ENCODE measurements at places on chromosomes 11 and 22.

- no peak for DNase-seq
Measured at GRCh38 chr11:850775-851763, 8.4 kb downstream of the TSPAN4 start.

GRCh38 chr11:112306230-112306629 lies 45.6 kb upstream of the PLET1 start:
- no peak for DNase-seq

DNA sequence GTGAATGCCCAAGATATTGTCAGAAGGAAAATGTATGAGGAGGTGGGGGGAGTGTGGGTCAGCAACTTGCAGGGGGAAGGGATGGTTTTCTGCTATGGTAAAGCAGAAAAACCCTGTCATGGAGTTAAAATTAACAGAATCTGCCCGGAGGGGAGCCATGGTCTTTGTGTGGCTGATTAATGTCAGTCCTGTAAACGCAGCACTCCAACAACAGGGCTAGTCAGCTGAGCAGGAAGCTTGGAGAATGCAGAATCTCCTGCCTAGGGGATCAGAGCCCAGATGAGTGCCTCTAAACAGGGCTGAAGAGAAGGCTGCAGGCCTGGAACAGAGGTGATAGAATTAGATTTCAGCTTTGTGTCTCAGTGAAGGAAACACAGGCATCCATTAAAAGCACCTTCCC lies 140.9 kb upstream of the MTNR1B start:
- no peak for DNase-seq

DNA sequence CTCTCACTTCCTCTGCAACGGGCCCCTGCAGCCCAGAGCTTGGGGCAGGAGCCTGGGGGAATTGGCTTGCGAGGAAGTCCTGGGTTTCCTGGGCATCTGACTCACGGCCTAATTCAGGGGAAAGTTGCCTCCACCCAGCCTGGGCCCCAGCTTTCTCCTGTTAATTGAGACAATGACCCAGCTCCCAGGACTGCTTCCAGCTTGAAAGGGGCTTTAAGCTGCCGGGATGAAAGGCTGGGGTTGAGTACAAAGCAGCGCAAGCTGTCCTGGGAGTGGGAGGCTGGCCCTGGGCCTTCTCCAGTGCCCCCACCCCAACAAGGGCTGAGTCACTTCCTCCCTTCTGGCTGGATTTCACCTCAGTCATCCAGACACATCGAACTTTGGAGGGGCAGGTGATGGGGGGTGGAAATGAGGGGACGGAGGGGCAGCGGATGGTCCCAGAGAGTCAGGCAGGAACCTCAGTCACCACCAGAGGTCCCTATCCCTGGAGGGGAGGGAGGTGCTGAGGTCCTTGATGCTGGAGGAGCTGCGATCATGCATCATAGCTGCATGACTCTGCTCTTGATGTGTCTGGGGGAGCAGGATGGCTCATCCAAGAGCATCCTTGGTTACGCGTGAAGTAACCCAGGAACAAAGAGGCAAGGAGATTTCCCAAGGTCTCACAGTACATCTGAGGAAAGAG lies 30.1 kb upstream of the OAF start:
- peak; percentile 49 for DNase-seq

GRCh38 chr22:49393526-49393925 lies 434.1 kb downstream of the BRD1 start:
- DNase-seq, result no peak

- DNase-seq, result no peak
Measured at GRCh38 chr11:124329787-124330478, 9.9 kb upstream of the OR8D2 start.

GRCh38 chr11:69982690-69983570 lies 95.2 kb upstream of the ANO1 start:
- DNase-seq, result no peak

DNA sequence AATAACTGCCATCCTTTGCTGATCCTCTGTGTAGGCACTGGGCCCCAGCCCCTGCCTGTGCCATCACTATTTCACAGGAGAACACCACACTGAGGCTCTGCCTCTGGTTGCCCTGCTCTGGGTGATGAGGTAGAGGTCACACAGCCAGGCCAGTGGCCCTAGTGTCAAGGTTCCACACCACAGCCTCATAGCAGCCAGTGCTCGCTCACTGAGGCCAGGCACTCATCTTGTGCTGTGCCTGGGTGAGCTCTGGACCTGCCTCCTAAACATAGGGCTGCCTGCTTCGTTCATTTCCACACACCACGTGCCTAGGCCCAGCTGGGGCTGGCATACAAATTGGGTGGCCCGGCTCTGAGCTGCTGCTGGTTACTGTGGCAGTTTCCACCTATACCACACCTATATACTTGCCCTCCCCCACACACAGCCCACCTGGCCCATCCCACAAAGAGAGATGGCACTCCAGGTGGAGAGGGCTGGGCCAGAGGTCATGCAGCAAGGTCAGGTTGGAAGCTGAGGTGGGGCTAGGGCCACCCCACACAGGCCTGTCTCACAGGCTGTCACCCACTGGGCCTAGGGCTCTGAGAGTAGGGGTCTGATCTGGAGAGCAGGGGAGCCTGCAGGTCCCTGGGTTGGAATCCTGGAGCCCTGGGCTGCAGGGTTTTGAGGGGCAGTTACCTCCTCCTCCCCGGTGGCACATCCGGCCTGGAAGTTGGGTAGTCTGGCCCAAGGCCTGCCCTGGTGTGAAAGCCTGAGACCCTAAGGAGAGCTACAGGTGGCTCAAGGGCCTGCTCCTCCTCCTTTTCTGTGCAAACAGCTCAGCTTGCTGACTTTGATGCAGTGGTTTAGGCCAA lies 11.2 kb downstream of the KCNQ1OT1 start:
- DNase-seq, result peak; percentile 41

DNA sequence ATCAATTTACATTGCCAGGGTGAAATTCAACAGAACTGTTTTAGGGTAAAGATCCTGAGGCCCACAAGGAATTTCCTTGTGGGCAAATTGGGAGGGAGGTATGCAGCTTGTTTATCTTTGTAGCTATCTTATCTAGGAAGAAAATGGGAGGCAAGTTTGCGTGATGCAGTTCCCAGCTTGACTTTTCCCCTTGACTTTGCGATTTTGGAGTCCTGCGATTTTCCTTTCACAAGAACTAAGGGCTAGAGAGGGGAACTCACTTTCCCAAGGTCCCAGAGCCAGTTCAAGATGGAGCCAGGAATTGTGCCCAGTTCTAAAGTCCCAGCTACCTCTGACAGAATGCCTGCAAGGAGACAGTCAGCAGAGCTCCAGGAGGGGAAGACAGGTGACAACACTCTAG lies 30.7 kb downstream of the RIBC2 start:
- no peak for DNase-seq

GRCh38 chr11:48019217-48019584 lies 38.8 kb downstream of the PTPRJ start:
- no peak for DNase-seq

- DNase-seq, result no peak
Measured at GRCh38 chr22:18057568-18058209, 20.1 kb upstream of the PEX26 start.

DNA sequence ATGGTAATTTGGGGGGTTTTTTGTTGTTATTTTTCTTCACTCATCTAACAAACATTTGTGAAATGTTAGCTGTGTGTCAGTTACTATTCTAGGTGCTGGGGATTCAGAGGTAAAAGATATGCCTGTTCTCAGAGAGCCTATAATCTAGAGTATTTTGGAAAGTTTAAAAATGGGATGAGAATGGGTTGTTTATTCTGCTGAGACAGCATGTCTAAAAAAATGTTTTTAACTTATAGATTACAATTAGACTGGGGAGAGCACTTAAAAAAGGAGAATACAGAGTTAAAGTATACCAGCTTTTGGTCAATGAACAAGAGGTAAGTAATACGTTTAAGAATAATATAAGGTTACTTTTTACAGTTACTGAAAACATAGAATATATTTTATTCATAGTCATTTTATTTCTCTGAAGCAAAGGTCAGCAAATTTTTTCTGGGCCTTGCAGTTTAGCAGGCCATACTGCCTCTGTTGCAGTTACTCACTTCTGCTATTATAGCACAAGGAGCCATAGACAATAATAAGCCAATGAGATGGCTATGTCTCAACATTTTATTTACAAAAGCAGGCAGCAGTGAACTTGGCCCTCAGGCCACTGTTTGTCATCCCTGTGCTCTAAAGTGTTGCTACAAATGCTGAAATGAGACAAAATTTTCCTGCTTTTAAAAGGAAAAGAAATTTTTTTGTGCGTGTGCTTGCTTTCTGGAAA lies 60.0 kb downstream of the DKK3 start:
- no peak for DNase-seq

GRCh38 chr11:128693416-128693712 lies 508 bp upstream of the FLI1 start:
- no peak for DNase-seq

- no peak for DNase-seq
Measured at GRCh38 chr11:124193221-124194010, 10.3 kb downstream of the OR10D3 start.

GRCh38 chr11:12377824-12378593 lies 638 bp downstream of the PARVA start:
- peak; percentile 81 for DNase-seq

GRCh38 chr11:2302896-2303626 lies 1.2 kb downstream of the TSPAN32 start:
- DNase-seq, result no peak

DNA sequence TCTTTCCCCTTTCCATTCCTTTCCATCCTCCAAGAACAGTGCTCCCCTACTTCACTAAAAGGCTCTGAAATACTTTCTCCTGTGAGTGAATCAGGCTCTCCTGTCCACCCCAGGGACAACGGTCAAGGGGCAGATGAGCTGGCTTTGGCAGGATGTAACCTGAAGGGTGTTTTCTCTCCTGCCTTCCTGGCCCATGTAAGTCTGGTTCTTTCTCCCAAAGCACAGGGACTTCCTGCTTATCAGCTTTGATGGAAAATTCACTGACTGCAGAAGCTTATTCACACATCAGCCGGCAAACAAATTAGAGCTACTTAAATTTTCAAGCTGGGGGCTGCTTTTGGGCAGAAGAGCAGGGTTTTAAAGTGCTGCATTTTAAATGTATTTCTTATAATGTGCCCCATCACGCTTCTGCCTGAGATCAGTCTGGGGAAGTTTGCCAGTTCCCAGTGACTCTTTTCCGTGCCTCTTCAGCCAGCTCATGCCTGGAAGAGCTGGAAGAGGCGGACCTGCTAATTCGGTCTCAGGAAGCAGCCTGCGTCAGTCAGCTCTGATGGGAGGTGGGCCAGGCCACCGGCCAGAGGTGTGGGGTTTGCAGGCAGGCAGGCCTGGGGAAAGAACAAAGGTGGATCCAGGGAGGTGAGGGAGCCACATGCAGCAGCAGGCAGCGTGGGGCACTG lies 140.4 kb upstream of the TBCEL start:
- DNase-seq, result peak; percentile 67

- no peak for DNase-seq
Measured at GRCh38 chr11:70944636-70945035, 307.7 kb downstream of the SHANK2 start.

GRCh38 chr11:2797121-2797711 lies 88.4 kb downstream of the CDKN1C start:
- peak; percentile 30 for DNase-seq

- DNase-seq, result peak; percentile 73
Measured at GRCh38 chr11:112734207-112734606, 227.0 kb upstream of the NCAM1 start.

GRCh38 chr11:111452146-111452545 lies 60.0 kb downstream of the BTG4 start:
- no peak for DNase-seq

- DNase-seq, result no peak
Measured at GRCh38 chr11:1742869-1743584, 7.4 kb downstream of the IFITM10 start.

DNA sequence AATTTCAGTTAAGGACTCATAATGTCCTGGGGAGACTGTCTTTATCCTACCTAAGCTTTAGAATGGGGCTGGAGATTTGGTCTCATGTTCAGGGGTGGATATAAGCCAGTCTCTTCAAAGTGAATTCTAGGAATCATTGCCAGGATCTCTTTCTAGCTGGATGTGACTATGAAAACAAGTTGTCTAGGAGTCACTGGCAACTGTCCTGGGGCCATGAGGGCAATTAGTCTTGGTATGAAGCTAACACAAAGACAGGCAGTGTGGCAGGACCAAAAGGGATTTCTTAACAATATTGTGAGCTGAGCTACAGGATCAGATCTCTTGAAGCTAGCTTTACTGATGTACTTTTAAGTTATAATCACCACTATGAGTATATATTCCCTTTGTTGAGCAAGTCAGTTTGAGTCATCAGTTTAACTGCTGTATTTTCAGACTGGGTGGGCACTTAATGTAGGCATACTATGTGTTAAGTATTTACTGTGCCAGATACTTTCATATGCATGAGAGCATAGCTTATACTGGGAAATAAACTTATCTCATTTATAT lies 390.0 kb upstream of the CCDC90B start:
- no peak for DNase-seq

DNA sequence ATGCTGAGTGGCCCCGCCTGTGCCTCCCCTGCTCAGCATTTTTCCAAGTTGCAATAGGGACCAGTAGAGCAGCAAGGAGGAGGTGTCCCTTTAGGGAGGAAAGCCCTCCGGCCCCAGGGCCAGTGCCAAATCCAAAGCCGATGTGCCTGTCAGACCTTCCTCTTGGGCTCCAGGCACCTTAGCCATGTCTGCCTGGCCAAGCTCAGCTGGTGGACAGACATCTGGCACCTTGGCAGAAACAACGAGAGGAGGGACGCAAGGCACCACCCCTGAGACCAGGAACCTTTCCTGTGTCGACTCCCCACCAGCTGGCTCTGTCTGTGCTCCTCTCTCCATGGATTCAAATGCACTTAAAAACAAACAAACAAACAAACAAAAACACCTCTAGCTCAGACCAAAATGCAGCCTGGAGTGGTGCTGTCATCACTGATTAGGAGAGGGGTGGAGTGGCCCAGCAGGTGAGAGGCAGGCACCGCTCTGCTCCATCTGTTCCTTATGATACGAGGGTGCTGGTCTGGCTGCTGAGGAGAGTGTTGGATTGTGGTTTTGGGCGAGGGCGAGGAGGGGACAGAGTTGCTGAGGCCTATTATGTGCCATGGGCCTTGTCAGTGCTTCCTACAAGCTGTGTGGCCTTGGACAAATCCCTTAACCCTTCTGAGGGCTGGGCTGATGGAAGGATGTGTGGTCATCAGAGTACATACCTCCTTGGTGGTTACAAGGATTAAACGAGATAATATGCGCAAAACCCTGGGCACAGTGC lies 46.2 kb downstream of the TP53I11 start:
- no peak for DNase-seq

- DNase-seq, result no peak
Measured at GRCh38 chr11:37929100-37929653, 1331.1 kb upstream of the RAG2 start.

GRCh38 chr11:94100253-94100652 lies 28.4 kb upstream of the PANX1 start:
- DNase-seq, result no peak

GRCh38 chr22:27391092-27391770 lies 410.3 kb downstream of the MN1 start:
- no peak for DNase-seq

- no peak for DNase-seq
Measured at GRCh38 chr11:365831-366230, 3.5 kb upstream of the B4GALNT4 start.

DNA sequence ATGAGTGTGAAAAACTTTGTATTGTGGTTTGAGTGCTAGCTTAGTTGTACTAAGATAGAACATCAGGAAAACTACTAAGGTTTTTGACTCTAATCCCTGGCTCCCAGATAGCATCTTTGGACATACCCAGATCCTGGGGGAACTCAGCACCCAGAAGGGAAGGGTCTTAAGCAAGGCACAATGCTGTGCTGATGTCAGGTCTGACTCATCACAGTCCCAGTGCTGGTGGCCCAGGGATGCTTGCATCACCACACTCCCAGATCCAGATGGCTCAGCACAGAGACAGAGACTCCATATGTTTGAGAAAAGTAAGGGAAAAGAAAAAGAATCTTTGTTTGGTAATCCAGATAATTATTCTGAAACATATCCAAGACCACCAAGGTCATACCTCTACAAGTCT lies 18.3 kb upstream of the OR56A3 start:
- no peak for DNase-seq
